ENCODE measurements at places on chromosomes 16 and 17. TPM values are rescaled to one million over a fixed set of nuclear protein-coding genes. Genes with fewer than 3 reads are reported as not detected.

Gene CASKIN1
- total RNA-seq, result 0.12 TPM

DNA sequence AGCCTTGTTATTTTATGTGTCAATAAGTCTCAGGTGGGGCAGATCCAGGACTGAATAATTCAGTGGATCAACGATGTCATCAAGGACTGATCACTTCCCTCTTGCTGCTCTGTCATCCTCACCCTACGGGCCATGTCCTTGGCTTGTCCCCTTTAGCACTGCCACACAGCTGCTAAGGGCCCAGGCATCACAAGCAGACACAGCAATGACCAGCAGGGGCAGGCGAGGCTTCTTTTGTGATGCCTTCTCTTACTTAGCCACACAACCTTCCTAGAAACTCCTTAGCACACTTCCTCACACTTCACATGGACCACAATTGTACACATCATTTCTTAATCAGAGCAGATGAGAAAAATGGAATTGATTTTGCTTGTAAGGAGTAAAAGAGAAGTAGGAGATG is 356.3 kb upstream of the SOX9 start:
- no peak for DNase-seq

- no peak for DNase-seq
These were observed 190.9 kb downstream of the RAB11FIP4 start for GRCh38 chr17:31582151-31582907.

- DNase-seq, result no peak
These were observed 29.8 kb upstream of the RASD1 start for GRCh38 chr17:17525956-17526355.

Gene TAOK2
- total RNA-seq, result 31.9 TPM

Gene CHD3
- total RNA-seq, result 40.7 TPM

- no peak for DNase-seq
These were observed 185.4 kb downstream of the ABCC12 start for GRCh38 chr16:47970291-47970931.

DNA sequence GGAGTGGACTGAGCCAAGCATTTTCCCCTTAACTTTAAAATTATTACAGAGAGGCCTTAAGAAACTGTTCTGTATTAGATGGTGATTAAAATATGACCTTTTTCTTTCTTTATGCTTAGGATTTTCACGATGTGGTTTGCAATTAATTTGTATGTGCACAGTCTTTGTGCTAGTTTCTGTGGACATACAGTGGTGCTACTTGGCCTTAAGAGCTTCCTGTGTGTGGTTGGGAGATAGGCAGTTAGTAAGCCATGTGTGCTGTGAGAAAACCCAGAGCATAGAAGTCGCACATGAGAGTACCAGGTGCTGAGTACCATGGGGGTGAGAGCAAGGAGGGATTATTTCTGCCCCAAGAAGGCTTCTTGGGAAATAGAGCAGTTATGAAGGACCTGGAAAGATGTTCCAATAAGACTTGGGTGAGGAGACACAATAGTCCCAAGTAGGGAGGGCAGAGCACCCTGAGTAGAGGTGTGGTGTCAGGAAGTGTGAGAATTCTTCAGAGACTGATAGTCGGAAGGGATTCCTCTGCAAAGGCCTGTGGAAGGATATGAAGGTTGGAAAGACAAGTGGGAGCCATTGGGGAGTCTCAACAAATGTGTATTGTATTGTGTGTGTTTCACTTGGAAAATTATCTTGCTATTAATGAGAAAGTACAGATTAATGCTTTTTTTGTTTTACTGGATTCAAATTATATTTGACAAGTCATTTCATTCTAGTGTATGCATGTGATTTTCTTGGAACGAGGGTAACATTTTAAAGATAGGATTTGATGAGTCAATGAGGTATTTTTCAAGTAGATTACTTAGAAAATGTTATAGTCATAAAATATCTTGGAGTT is 239.9 kb downstream of the PRKCA start:
- no peak for DNase-seq

DNA sequence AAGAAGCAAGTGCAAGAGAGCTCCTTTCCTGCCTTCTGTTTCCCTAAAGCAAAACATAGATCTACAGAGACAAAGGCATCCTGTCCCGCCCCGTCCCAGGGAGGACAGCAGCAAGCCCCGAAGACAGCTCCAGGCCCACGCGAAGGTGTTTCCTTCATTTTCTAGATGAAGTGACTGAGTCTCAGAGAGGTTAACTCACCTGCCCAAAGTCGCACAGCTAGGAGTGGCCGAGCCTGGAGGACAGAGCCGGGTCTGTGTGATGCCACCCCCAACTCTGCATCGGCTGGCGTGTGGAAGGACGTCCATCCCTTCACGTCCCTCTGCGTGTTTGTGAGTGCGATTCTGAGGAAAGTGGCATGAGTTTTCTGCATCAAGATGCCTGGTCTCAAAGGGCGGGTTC is 187.2 kb upstream of the CHMP6 start:
- no peak for DNase-seq

DNA sequence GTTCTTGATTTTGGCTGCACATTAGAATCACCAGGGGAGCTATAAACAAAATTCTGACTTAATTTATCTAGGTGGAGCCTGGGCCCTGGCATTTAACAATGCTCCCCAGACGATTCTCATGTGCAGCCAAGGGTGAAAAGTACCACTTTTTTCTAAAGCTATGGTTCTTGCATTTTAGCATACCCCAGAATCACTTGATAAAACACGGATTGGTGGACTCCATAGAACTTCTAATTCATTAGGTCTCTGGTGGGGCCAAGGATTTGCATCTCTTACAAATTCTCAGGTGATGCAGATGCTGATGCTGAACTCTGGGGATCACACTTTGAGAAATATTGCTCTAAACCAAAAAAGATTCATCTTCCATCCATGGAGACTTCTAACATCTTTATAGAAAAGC is 74.5 kb downstream of the RPGRIP1L start:
- DNase-seq, result no peak

DNA sequence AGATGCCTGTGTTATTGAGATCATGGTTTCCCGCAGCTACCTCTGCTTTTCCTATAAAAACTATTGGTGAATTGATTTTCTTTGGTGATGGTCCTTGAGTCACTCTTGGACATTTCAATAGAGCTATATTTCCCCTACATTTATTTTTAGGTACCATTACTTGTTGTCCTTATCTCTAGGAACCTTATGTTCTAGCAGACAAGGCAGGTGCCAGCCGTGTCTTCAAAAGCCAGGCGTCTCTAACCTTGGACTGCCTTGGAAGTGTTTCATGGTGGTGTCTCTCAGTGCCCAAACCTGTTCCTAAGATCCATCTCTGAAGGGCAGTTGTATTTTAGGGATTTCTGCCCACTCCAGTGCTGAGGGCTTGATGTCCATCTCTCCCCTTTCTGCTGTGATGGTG is 77.4 kb upstream of the CLEC18A start:
- no peak for DNase-seq

DNA sequence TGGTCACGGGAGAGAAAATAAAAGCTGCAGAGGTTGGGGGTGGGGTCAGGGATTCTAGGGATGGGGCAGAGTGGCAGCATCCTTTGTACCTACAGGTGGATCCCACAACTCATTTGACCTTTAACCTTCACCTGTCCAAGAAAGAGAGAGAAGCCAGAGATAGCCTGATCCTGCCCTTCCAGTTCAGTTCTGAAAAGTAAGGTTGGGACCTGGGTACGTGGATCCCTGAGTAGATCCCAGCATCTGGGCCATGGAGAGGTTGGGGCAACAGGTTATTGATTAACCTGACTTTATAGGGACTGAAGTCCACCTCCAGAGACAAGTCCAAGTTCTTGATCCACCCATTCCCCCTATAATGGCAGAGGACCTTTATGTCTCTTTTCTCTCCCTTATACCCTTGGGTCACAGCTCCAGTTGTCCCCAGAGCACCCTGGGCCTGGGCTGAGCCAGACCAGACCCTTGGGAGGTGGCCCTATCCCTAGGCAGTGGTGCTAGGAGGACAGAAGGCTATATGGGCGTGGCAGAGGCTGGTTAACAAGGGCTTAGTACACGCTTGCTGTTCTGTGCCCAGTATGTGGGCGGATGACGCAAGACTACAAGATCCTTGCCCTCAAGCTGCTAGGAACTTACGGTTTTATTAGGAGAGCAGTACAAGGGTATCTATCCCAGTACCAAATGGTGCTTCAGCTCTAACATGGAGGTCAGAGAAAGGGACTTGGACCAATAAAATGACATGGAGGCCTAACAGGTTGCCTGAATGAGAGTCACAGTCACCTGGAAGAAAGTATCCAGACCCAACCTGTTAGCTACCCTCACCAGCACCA is 3.3 kb downstream of the CLDN7 start:
- no peak for DNase-seq

DNA sequence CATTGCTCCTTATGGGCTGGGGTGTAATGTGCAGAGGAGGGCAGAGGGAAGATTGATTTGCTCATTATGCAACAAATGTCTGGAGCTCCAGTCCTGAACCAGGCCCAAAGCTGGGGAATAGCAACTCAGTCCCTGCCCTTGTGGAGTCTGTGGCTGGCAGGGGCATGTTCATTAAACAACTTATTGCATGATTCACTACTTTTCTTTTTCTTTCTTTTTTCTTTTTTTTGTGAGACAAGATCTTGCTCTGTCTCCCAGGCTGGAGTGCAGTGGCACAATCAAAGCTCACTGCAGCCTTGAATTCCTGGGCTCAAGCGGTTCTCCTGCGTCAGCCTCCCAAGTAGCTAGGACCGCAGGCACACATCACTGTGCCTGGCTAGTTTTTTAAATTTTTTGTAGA is 23.1 kb downstream of the MSI2 start:
- DNase-seq, result no peak

- no peak for DNase-seq
These were observed 17.1 kb upstream of the CDH1 start for GRCh38 chr16:68719993-68720489.

Gene ITGB4
- 33.3 TPM for total RNA-seq
